ENCODE measurements at places on chromosomes 12 and 14. TPM values are rescaled to one million over a fixed set of nuclear protein-coding genes. Genes with fewer than 3 reads are reported as not detected.

DNA sequence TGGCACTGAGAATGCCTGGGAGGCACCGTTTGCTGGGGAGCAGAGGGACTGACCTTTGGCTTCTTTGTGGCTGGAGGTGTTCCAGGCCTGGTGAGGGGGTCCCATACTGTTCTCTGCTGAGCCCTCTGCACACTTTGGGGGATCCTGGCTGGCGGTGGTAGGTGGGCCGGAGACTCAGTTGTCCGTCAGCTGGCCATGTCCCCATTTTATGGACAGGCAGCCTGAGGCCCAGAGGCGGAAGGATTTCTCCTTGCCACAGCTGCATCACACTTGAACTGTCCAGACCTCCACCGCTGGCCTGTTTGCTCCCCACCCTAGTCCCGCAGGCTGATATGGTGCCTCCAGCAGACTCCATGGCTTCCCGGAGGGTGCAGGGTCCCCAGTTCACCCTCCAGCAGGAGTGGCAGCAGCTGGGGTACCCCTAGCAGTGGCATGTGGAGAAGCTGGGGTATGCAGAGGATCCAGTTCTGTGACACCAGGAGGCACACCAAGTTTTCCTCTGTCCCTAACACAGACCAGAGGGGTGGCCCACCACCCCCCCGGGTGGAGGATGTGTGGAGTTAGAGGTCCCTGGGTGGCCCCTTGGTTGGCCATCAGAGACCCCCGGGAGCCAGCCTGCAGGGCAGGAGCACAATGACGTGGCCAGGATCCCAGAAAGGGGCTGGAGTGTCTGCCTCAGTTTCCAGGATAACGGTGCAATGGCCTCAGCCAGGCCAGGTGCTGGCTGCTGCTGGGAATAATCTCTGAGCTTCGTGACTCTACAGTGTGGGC is 14.8 kb downstream of the SLC25A29 start:
- no peak for DNase-seq
- H3K27ac ChIP-seq: no peak overlapping the region
- H3K4me1 ChIP-seq: no peaks in the 10 kb centered on the region
- no peak overlapping the region for H3K4me3 ChIP-seq
- no peaks in the 10 kb centered on the region for H3K27me3 ChIP-seq
- no peaks in the 10 kb centered on the region for H3K36me3 ChIP-seq

- no peak overlapping the region for H3K27ac ChIP-seq
- H3K4me1 ChIP-seq: no peaks in the 10 kb centered on the region
- peaks cover 6% of the 10 kb centered on the region for H3K27me3 ChIP-seq
- H3K4me3 ChIP-seq: no peak overlapping the region
- DNase-seq: no peak
Observed at GRCh38 chr12:108980831-108981618, 39.8 kb downstream of the SVOP start.

DNA sequence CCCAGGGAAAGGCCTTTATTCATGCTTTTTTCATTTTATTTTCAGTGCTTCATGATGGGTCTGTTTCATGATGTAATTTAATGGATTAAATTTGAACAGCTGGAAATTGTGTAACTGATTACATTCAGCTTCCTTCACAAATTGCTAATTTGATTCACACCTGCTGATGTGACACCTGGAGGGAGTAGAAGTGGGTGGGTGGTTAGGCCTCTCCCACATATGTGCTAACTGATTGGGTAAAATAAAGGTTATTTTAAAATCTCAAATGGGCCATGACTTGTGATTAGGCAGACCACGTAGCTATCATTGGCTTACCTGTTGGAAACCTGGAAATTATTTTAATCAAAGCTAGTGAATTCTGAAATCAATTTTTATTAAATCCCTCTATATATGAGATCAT is 142.1 kb downstream of the GXYLT1 start:
- no peak for DNase-seq
- H3K36me3 ChIP-seq: no peaks in the 10 kb centered on the region
- H3K4me1 ChIP-seq: no peaks in the 10 kb centered on the region
- H3K4me3 ChIP-seq: no peak overlapping the region
- peaks cover 2% of the 10 kb centered on the region for H3K27me3 ChIP-seq

DNA sequence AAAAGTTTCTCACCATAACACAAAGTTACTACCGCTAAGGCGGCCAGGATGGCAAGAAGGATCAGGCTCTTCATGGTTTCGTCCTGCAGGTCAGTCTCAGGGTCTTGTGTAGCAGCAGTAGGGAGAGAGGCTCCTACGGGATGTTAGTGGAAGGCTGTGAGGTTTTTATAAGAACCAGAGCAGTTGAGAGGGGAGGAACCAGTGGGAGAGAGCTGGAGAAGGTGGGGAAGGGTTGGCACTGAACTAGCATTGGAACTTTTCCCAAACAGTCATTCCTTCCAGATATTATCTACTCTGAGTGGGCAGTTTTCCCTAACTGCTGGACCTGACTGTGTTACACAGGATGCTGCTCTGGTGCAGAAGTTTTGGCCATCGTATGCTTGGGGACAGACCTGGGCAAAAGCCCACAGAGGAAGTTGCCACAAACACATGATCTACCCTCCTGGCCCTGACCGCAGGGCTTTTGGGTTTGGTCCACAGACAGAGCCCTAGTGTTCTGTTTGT is at the start of gene MGP:
Gene MGP, minus strand, starts transcription at position 137 of the 504 bp plus-strand sequence. Its CDS starts 63 bp downstream, at position 74.
- no peak within 1 kb of the TSS for H3K4me3 ChIP-seq
- peaks cover 14% of the 10 kb centered on the region for H3K4me1 ChIP-seq
- peaks cover 42% of the 10 kb centered on the region for H3K27me3 ChIP-seq

- H3K4me3 ChIP-seq: no peak overlapping the region
- peaks cover 12% of the 10 kb centered on the region for H3K27me3 ChIP-seq
- H3K36me3 ChIP-seq: no peaks in the 10 kb centered on the region
- no peak for DNase-seq
- H3K4me1 ChIP-seq: no peaks in the 10 kb centered on the region
- no peak overlapping the region for H3K27ac ChIP-seq
Observed at GRCh38 chr14:57031474-57031873, 221.2 kb upstream of the OTX2 start.

DNA sequence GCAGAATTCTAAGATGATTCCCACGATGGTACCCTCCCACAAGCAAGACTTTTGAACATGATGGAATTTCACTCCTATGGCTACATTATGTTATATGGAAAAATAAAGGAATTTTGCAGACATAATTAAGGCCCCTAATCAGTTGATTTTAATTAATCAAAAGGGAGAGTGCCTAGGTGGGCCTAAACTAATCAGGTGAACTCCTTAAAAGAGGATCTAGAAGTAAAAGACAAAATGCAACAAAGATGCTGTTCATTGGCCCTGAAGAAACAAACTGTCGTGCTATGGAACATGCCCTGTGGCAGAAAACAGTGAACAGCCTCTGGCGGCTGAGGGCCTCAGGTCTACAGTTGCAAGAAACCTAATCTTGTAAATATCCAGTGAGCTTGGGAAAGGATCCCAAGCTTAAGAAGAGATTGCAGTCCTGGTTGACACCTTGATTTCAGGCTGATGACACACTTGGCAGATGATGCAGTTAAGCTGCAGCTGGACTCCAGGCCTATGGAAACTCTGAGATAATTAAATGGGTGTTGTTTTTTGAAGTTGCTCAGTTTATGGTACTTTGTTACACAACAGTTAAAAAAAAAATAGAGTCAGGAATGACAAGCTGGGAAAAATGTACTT is 13.8 kb downstream of the TMCC3 start:
- no peak for DNase-seq
- peaks cover 53% of the 10 kb centered on the region for H3K27me3 ChIP-seq
- peaks cover 2% of the 10 kb centered on the region for H3K36me3 ChIP-seq
- peaks cover 21% of the 10 kb centered on the region for H3K4me1 ChIP-seq
- no peak overlapping the region for H3K4me3 ChIP-seq

- H3K27ac ChIP-seq: no peak overlapping the region
- no peaks in the 10 kb centered on the region for H3K27me3 ChIP-seq
- no peaks in the 10 kb centered on the region for H3K36me3 ChIP-seq
Observed at GRCh38 chr14:62934439-62934838, 110.8 kb downstream of the KCNH5 start.

GRCh38 chr14:51648296-51648695 is 3.4 kb upstream of the FRMD6 start:
- H3K27ac ChIP-seq: no peak overlapping the region
- no peak overlapping the region for H3K4me3 ChIP-seq
- peaks cover 16% of the 10 kb centered on the region for H3K4me1 ChIP-seq
- no peak for DNase-seq

DNA sequence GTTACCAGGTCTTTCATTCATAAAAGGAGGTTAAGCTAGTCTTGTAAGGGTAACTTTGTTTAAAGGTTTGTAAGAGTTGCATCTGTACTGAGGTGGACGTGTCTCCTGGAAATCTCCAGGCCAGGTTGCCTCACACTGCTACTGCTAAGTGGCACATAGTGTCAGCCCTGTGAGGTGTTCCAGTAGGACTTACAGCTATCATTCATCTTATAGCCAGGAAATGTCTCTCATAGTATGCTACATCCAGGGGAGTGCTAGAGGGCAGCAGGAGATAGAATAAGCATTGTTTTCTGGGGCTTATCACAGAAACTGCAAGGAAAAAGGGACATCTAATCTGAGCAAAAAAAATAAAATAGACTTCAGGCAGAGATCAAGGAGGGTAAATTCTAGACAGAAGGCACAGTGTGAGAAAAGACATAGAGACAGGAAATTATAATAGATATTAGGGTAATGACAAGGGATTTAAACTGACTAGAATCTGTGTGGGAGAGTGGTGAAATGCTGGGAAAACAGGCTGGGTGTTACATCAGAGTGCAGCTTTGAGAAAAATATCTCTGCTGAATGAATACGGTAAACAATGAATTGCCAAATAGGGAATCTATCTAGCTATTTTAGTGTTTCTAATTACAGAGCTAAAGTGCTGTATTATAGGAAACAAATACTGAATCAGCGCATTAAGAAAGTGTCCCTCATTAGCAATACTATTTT is 205.1 kb upstream of the ABCD2 start:
- H3K27ac ChIP-seq: no peak overlapping the region
- no peaks in the 10 kb centered on the region for H3K36me3 ChIP-seq
- no peak overlapping the region for H3K4me3 ChIP-seq
- no peaks in the 10 kb centered on the region for H3K4me1 ChIP-seq

DNA sequence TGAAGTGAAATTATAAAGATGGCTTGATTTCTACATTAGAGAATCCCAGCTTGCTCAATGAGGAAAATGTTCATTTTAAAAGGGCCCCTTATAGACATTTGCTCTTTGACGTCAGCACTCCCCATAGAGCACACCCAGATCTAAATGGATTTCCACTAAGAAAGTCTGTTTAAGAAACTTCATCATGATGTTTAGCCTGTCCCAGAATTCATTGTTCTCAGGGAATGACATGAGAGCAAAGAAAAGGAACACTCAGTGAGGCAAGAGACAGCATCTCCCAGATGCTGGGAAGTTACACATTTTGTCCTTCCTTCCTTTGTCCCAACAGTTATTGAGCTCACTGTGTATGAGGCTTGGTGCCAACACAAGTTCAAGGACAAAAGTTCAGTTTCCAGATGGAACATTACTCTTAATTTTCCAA is 4.9 kb downstream of the PHLDA1 start:
- DNase-seq: no peak
- H3K27ac ChIP-seq: no peak overlapping the region
- H3K4me3 ChIP-seq: no peak overlapping the region

DNA sequence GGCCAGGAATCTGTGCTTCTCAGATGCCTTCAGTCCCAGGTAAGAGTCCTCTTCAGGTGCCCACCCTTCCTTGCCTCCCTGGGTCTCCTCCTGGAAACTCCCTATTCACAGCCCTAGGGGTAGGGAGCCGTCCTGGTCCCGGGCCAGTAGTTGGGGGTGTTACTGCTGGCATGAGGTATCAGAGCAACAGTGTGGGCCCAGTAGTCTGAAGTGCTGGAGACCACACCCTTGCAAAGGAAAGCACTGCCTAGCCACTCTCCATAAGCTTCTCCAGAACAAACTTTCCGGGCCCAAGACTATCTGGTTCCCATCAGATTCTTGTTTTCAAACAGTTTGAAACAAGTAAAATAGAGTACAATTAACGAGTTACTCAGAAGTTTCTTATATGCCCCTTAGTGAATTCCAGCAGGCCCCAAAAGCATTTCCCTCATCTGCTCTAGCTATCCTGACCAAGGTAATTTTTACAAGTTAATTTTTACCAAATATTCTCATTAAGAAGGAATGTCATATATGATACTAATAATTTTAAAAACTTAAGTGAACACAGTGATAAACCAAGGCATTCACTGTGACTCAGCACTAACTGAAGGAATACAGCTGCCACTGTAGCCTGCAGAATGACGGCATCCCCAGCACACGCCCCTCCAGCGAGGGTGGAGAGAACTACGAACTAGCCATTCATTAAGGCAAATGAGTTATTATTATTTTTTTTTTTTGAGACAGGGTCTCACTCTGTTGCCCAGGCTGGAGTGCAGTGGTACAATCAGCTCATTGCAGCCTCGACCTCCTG is 49.4 kb downstream of the MOK start:
- H3K4me3 ChIP-seq: no peak overlapping the region
- H3K36me3 ChIP-seq: no peaks in the 10 kb centered on the region
- H3K4me1 ChIP-seq: no peaks in the 10 kb centered on the region
- no peak for DNase-seq
- H3K27ac ChIP-seq: no peak overlapping the region

- no peaks in the 10 kb centered on the region for H3K27me3 ChIP-seq
- no peaks in the 10 kb centered on the region for H3K4me1 ChIP-seq
- no peak overlapping the region for H3K27ac ChIP-seq
Observed at GRCh38 chr12:70535896-70536374, 101.3 kb downstream of the PTPRB start.

DNA sequence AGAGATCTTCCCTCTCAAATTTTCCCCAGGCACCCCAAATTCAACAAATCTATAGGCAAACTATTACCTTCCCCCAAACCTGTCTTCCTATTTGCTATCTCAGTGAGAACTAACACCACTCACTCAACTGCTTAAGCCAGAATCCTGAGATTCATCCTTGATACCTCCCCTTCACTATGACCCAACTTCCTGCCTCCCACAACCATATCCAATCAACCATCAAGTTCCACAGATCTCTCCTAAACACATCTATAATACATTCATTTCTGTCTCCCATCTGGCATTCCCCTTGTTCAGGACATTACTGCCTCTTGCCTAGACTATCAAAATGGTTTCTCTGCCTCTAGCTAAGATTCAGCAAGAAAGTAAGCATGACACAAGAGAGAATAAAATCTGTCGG is 21.3 kb downstream of the YAF2 start:
- no peak overlapping the region for H3K4me3 ChIP-seq
- H3K27ac ChIP-seq: no peak overlapping the region
- H3K36me3 ChIP-seq: peaks cover 7% of the 10 kb centered on the region
- DNase-seq: no peak
- H3K4me1 ChIP-seq: peaks cover 3% of the 10 kb centered on the region

The NYNRIN gene
- total RNA-seq: 0.18 TPM

The NINJ2 gene
- total RNA-seq: 13.5 TPM

The PLA2G1B gene
- total RNA-seq: not detected

The BHLHE41 gene
- not detected for total RNA-seq

The TAS2R14 gene
- 1.3 TPM for total RNA-seq

The B4GALNT1 gene
- total RNA-seq: 1.8 TPM

The LRRC43 gene
- 0.38 TPM for total RNA-seq

The ASPG gene
- total RNA-seq: not detected

The BAZ1A gene
- total RNA-seq: 49.8 TPM

The CSRNP2 gene
- 14.7 TPM for total RNA-seq

The GLS2 gene
- 0.33 TPM for total RNA-seq

Data from activated CD4-positive, alpha-beta memory T cell treated with anti-CD3 and anti-CD28 coated beads, Interleukin-2, amount 10 ng/mL, durations not matched to agents 7 days and 5 days (primary cell).